Stimulated activated CD4-positive, alpha-beta T cell treated with anti-CD3 and anti-CD28 coated beads, Interleukin-4, amount 100 ng/mL, for 4 hours (primary cell): ENCODE measurements at places on chromosomes 1 and 21.

DNA sequence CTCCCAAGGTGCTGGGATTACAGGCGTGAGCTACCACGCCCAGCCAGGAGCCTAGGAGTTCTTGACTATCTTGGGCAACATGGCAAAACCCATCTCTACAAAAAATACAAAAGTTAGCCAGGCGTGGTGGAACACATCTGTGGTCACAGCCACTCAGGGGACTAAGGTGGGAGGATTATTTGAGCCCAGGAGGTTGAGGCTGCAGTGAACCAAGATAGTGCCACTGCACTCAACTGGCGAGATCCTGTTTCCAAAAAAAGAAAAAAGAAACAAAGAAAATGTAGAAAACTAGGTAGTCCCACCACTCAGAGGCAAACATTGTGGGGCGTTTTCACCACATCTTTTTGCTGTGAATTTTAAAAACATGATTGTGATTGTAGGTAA is 141.3 kb downstream of the ZZZ3 start:
- no peak for DNase-seq

- no peak for DNase-seq
These were observed 83.0 kb downstream of the PEX14 start for GRCh38 chr1:10557714-10558113.

GRCh38 chr1:165793951-165794350 is 25.3 kb upstream of the TMCO1 start:
- DNase-seq = no peak

GRCh38 chr1:18651713-18652112 is 21.1 kb downstream of the PAX7 start:
- no peak for DNase-seq

- DNase-seq = no peak
These were observed 195.2 kb upstream of the CHODL start for GRCh38 chr21:18049461-18049860.

GRCh38 chr1:20654104-20654690 is 7.0 kb downstream of the DDOST start:
- no peak for DNase-seq

DNA sequence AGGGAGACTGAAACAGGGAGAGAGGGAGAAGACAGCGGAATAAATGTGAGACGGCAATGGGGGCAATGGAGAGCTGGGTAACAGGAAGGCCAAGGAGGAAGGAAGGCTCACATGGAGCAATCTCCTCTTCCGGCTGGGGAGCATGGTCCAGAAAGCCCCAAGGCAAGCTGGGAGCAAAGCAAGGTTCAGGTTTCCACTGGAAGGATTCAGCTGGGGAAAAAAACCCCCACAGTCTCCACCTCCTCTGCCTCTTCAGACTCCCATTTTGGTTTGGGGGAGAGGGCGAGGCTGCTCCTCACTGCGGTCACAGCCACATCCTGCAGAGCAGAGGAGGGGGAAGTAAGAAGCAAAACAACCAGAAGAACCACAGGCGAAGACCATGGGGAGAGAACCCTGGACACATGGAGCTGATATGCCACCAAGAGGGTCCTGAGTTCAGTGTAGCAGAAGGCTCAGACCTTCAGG is 650 bp downstream of the TNFAIP8L2 start:
- DNase-seq = no peak
